Small intestine (tissue), 16 donors: ENCODE measurements at places on chromosomes 6 and 20. TPM values are rescaled to one million over a fixed set of nuclear protein-coding genes. Genes with fewer than 3 reads are reported as not detected.

GRCh38 chr6:147204843-147205311 is 660 bp downstream of the STXBP5 start:
- DNase-seq = no peak

DNA sequence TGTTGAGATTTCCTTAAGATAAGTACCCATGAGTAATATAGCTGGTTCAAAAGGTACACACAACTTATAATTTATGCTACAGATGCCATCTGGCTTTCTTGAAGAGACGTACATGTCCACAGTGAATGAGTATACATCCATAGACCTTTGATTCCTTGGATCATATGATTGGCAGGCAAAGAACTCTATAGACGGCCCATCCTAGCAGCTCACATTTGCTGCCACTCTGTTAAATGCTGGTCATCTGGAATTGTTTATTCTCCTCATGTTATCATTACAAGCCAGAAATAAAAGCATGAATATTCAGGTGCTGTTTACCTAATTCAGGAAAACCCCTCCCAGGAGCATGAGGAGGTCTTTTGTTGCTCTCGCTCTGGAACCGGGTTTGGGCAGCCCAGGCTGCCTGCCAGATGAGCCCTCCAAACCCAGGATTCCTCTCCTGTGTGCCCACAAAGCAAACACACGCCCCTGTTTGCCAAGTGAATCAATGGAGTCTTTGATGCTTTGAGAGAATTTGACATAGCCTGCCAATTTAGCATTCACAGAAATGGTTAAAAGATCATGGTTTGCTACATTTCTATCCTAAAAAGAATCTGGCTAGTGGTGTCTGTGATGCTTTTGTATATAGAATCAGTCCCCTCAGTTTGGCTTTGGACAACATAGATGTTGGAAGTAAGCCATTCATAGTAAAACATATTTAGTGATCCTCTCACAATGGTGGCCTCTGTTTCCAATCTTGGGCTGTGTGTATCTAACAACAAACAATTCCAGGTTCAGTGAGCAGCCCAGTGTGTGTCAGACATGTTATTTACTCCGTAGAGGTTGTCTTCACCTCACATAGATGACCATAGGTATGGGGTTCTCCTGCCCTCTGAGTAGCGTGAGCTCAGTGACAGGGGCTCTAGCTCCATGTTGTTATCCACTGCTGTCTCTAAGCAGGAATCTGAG is 17.5 kb upstream of the PLCG1 start:
- no peak for DNase-seq

GRCh38 chr6:135935941-135936601 is 84.6 kb downstream of the PDE7B start:
- DNase-seq = no peak

DNA sequence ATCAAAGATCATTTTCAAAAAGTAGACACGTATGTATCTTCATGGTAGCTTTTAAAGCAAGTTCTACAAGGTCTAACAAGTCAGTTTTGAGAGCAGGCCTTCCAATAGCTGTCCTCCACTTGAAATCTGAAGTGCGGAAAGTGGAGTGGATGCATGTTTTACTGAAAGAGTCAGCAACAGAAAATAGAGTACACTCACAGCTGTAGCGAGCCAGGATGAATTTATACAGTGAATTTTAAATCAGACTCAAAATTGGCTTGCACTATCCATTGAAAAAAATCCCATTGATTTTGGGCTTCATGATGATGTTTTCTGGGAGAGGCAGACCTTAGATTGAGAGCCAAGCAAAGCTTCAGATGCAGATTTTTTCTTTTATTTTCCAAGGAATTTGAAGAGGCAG is 80.6 kb downstream of the GJA10 start:
- no peak for DNase-seq

DNA sequence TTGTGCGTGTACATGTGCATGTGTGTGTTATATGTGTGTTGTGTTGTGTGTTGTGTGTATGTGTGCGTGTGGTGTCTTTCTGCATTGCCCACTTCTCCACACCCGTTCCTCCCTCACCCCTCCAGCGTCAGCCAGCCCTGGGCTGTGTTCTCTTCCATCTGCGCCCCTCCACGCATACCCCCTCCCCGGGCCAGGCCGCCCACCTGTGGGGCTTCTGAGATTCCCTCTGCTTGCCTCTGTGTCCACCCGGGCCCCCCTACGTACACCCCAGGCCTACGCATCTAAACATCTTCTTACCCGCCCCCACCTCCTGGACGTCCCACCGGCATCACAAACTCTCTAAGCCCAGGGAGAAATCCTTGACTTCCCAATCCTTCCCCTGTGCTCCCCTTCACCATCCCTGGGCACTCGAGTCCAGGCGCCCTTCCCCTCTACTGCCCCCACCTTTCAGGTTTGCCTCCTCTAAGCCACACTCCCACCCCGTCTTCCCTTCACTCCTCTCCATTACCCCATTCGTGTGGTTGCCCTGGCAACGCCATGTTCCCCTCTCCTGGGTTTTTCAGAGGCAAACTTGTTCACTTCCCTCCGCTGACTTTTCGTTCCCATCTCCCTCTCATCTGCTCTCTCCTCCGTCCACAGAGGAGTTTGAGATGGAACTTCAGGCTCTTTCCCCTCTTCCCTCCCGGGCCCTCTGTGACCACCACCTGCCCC is 81.7 kb upstream of the NNAT start:
- DNase-seq = no peak

DNA sequence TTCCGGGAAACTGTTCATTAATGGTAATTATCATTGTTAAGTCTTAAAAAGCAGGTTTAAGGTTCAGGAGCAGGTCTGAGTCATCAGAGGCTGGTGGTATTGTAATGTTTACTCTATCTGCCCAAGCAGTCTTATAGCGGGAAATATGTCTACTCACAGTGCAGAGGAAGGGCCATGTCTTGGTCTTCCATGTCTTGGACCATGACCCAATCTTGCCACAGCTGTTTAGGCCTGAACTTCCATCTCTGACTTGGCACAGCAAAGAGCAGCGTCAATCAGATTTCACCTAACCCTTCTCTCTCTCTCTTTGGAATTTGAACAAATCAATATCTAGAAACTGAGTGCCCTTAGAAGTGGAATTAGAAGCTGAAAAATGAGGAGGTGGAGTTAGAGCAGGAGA is 25.8 kb downstream of the SLC2A12 start:
- peak; percentile 94 for DNase-seq

GRCh38 chr6:34343806-34344205 is 48.7 kb downstream of the NUDT3 start:
- DNase-seq = no peak

DNA sequence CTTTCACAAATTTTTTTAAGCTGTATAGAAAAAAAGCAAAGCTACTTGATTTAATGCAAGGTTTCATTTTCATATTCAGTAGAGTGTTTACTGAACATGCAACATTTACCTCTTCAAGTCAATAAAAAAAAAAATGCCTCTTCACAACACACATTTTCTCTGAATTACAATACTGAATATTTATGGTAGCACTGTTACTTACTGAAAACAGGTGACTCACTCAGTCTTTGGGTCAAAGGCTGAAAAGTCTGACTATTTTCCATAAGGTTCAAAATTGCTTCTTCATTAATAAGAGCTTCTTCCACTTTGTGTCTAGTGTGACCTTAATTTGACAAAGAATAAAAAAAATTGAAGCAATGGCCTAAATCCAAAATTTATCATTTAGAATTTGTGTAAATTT is 101.9 kb downstream of the REV3L start:
- DNase-seq = peak; percentile 36

DNA sequence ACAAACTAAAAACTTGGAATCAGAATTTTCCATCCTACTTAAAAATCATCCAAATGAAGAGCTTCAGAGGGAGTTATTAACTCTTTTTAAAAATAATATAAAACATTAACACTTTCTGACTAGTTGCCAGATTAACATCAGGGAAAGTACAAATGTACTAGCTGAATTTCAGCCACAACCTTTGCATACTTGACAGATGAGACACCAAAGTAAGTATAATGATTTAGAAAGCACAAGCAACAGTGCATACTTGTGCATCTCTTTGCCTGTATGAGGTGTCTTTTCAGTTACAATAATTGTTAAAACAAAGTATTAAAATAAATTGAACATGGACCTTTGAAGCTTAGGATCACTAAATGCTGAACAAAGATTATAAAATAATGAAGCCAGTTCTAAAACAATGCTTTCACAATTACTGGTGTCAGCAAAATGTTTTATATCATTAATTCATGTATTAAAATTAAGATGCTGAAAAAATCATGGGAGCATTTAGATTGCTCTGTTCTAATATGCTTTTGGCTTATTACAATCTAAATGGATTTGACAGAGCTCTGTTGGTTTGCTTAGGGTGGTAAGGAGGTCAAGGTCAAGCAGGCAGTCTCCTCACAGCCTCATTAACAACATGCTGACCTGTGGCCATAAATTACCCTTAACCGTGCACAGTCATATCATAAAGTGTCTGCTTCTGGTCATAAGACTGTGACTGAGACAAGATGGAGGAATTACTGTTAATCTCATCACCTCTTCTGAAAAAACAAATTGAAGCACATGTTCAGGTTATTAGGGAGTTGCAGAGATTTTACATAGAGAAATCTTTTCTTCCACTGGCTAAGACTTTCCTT is 15.1 kb downstream of the RNF217 start:
- DNase-seq = peak; percentile 55

DNA sequence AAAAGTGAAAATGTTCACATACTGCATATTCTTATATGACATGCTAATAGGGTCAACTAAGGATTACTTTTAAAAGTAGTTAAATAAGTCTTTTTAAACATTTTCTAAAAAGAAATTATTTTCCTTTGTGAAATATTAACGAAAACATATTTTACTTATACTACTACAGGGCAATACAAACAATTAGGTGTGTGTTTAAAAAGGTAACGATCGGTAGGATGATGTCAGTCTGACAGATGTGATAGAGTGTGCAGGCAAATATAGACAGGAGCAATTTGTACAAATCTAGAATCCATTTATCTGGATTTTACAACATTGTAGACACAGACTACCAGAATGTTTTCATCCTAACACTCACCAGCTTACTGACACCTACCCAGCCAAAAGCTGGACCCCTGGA is 257.5 kb downstream of the FOXC1 start:
- no peak for DNase-seq

GRCh38 chr6:3088446-3088845 is 20.2 kb downstream of the RIPK1 start:
- DNase-seq = no peak

ARFGEF3 gene
- 0.27 TPM for polyA plus RNA-seq

WFDC5 gene
- not detected for polyA plus RNA-seq

MRPL14 gene
- 48.7 TPM for polyA plus RNA-seq

PPP1R16B gene
- 0.89 TPM for polyA plus RNA-seq

HLA-DOA gene
- polyA plus RNA-seq = 7.2 TPM
